ENCODE measurements at places on chromosomes 1 and 21.

DNA sequence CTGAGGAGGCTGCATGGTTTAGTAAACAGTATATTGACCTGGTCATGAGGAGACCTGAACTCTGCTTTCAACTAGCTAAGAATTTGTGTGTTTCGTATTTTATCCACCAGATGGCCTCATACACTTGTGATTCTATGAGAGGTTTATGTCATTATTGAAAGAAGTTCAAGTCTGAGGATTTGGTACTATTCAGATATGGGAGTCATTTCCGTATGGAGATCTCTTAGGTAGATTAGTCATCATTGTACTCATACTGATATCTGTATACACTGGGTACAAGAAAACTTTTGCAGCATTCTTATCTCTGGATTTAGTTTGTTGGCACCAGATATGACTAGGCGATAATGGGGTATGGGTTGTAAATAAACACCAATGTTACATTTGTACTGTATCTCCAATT, 26.6 kb downstream of the ATF6 start:
- DNase-seq = peak; percentile 74

DNA sequence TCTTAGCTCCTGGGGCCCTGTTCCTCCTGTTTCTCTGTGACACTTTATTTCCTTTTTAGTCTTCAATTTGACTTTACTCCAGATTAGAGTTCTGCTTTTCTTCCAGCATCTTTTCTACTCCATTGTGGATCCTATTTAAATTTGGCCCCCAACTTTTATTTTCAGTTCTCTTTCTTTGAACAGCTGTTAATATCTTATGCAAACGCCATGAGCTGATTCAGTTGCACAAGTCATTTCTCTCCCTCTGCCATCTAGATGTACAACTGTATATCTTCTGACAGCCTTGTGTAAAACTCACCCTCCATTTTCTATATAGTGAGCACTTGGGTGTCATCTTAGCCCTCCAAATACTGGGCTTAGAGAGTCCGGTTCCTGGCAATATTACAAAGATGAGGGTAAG, 42.2 kb downstream of the SPATA17 start:
- no peak for DNase-seq

GRCh38 chr1:10779841-10780240, 16.6 kb downstream of the CASZ1 start:
- no peak for DNase-seq

GRCh38 chr1:172515436-172515835, 17.5 kb upstream of the SUCO start:
- DNase-seq = no peak

GRCh38 chr1:160282807-160283206, 2.1 kb downstream of the PEX19 start:
- DNase-seq = peak; percentile 46

- no peak for DNase-seq
Observed at GRCh38 chr21:27569091-27569490, 602.2 kb upstream of the ADAMTS5 start.

- DNase-seq = no peak
Observed at GRCh38 chr1:17403081-17403480, 31.1 kb downstream of the PADI6 start.

DNA sequence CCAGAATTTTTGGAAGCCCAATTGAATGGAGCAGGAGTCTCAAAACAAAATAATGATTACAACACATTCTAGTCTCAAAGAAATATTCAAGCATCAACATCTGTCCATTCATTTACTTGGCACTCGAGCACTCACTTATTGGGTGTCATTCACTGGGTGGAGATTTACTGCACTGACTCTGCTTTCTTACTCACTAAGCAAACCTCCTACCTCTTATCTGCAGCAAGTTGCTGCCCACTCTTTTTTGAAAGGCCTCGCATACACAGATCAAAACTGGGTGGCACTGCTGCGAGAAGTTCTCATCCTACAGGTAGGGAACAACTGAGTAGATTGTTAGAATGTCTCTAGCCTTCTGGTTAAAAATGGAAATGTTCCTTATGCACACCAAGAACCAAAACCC, 18.0 kb downstream of the RHBDL2 start:
- DNase-seq = no peak

DNA sequence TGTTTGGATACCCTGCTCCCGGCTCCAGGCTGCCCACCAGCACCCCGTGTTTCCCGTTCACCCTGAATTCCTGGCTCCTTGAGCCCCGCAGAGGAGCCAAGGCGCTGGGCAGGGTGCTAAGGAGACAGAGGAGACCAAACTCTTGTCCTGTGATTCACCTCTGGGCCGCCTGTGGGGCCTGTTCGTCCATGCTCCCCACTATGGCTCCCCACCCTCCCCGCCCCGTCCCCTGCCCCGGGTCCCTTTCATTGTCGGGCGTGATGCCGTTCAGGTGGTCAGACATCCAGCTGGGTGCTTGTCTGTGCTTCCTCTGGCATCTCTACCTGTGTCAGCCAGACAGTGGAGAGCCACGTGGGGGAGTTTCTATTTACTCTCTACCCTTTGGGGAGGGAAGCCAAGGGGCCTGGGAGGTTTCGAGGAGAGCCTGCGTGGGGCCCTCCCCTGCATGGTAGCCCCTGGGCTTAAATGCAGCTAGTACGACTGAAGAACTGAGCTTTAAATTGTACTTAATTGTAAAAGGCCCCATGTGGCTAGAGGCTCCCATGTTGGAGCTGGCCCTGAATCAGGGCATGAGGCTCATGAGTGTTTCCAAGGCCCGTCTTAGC, 221.4 kb upstream of the TMEM51 start:
- DNase-seq = no peak

GRCh38 chr1:224707843-224708725, 92.0 kb downstream of the CNIH3 start:
- DNase-seq = no peak

DNA sequence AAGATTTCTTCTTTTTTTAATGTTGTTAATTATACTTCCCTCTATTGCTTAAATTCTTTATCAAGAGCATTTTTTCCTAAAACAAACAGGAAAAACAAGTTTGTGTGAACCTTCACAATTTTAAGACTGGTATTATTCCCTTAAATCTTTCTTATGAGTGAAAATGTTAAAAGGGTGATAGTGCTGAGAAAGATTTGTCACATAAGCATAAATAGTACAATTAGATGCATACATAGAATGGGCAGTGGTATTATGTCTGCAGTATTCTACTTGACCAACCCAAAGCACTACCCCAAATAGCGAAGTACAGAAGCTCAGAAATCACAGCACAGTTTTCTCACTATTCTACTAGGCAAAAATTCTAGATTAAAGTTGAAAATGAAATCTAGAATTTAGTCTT, 18.0 kb downstream of the GOLPH3L start:
- DNase-seq = no peak

DNA sequence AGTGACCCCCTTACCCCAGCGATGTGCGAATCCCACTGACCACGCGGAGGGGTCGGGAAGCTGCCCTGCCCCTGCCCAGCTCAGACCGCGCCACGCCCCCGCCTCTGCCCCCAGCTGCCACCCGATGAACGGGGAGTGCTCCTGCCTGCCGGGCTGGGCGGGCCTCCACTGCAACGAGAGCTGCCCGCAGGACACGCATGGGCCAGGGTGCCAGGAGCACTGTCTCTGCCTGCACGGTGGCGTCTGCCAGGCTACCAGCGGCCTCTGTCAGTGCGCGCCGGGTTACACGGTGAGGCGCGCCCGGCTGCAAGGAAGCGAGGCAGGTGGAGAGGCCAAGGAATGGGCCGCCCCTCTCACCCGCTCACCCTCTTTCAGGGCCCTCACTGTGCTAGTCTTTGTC, 11.9 kb upstream of the LRRC71 start:
- DNase-seq = no peak

Data from GM23338 (cell line).